ENCODE measurements at places on chromosomes 4 and X. TPM values are rescaled to one million over a fixed set of nuclear protein-coding genes. Genes with fewer than 3 reads are reported as not detected.

Gene GAGE12J
- not detected for polyA plus RNA-seq

Gene GNRHR
- polyA plus RNA-seq: not detected

Gene WNK3
- 0.75 TPM for polyA plus RNA-seq

Gene ETNPPL
- 1.7 TPM for polyA plus RNA-seq

Gene CPE
- 24.2 TPM for polyA plus RNA-seq

Gene IGSF1
- 2.0 TPM for polyA plus RNA-seq

Gene ASB12
- polyA plus RNA-seq: 0.62 TPM

- DNase-seq: peak; percentile 36
Observed at GRCh38 chrX:101219864-101220346, 319 bp downstream of the DRP2 start.

- DNase-seq: peak; percentile 2
Observed at GRCh38 chr4:160580581-160580980, 1477.7 kb downstream of the RAPGEF2 start.

GRCh38 chr4:147581606-147582350 is 35.4 kb upstream of the TMEM184C start:
- no peak for DNase-seq

- DNase-seq: no peak
Observed at GRCh38 chrX:52359614-52360232, 9.1 kb upstream of the XAGE2 start.

- DNase-seq: no peak
Observed at GRCh38 chr4:163070023-163070422, 96.7 kb downstream of the NAF1 start.

- no peak for DNase-seq
Observed at GRCh38 chr4:73984736-73985527, 3.1 kb downstream of the PPBP start.

DNA sequence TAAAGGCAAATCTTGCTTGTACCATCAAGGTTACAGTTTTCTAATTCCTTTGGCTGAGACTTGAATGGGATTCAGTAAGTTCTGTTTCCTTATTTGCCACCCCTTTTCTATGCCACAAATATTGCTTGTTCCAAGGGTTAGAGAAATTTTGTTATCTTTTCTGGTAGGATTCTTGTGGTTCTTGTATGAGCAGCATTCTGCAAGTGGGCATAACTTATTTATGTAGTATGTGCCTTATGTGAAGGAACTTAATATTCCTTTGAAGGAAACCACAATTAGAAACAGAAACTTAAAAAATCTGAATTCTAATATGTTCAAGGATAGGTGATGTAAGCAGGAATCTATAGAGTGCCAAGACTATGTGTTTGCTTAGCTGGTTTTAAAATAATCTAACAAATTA is 53.1 kb upstream of the TSPAN5 start:
- DNase-seq: no peak

- DNase-seq: no peak
Observed at GRCh38 chr4:104942990-104943743, 203.5 kb upstream of the TET2 start.

DNA sequence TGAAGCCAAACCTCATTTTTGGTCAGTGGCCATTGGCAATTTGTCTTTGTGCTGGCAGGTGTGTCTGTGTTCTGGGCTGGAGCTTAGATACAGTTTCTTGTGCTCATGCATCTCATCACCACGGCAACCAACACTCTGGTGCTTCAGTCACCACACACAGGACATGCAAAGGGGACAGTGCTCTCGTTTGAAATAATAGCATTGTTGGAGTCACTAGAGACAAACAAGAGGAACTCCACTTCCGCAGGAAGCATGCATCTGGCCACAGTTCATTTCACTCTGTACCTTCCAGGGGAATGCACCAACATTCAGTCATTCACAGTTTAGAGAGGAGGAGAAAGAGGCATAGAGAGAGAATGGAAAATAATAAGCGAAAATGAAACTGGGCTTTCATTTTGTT is 267.4 kb downstream of the ANK2 start:
- DNase-seq: no peak

GRCh38 chrX:15515931-15516330 is 15.3 kb downstream of the BMX start:
- DNase-seq: no peak

- DNase-seq: peak; percentile 20
Observed at GRCh38 chr4:42348692-42349091, 48.6 kb upstream of the SHISA3 start.

GRCh38 chr4:1246111-1246881 is 2.6 kb downstream of the CTBP1 start:
- peak; percentile 78 for DNase-seq

DNA sequence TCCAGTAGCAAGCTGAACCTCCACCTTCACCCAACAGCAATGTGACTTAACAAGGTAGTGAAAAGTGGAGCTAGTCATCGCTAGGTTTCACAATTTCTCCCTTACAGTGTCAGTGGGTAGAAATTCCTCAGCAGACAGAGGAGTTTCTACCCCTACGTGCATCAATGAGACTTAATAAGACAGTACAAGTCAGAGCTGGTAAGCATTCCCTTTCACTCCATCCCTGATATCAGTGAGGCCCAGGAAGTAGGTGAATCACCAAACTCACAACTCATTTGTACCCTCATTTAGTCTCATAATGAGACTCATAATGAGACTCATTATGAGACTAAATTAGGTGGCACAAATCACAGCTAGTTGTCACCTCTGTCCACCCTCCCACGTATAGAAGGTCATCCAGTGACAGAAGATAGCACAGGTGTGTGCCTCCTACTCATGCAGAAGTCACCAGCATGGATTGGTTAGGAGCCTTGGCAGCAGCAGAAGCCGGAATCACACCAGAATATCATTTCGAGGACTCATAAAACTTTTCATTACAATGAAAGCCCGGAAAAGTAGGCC is 50.8 kb upstream of the NUDT10 start:
- no peak for DNase-seq

All from kidney (tissue), 22 donors.